ENCODE measurements at places on chromosomes 4 and X.

DNA sequence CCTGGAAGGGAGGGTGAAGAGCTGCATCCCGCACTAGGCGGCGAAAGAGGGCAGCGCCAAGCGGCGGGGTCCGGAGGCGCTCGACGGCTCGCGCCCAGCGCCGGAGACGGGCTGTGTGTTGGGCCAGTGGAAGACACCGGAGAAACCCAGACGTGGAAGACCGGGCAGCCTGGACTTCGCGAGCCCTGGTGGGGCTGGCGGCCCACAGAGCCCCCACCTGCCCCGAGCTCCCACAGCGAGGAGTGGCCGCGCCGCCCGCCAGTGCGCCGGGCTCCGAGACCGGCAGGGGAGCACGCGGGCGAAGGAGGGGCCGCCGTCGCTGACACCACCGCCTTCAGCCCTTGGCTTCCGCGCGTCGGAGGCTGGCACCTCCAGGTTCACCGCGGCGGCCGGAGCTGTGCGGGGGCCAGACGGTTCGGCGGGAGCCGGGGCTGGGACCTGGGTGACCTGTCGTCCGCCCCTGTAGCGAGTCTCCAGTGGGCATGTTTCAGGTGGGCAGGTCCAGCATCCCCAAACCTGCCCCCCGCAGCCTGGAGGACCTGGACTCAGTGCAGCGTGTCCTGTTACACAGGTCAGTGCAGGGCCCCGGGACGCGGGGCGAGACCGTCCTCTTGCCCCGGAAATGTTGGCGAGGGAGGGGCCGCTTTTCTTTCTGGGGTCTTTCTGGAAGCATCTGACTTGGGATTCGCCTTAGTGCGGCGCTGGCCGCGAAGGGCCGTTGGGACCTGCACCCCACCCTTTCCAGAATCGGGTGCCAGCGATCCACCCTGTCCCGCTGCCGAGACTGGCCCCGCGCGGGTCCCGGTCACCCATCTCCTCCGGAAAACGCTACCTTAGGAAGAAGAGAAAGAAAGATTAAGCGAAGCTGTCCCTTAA is 9.6 kb upstream of the INTU start:
- DNase-seq, result peak; percentile 58

GRCh38 chr4:48746608-48747362 is 33.3 kb downstream of the FRYL start:
- DNase-seq, result no peak

- peak; percentile 71 for DNase-seq
Observed at GRCh38 chr4:143406523-143406922, 69.8 kb downstream of the GAB1 start.

DNA sequence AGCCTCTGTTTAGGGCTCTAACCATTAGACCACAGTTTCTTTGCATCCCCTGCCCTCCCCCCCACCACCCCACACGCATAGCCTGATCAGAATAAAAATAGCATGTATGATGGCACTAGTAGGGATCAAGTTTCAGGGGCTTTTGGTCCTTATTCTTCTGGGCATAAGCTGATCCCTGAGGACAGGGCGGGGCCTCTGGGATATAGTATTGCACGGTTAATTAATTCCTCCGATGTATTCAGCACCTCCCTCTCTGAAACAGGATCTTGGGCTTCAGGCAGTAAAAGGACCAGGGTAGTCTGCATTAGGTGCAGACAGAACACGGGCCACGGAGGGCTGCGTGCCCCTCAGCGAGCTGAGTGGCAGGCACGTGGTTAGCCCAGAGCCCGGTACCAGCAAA is 57.1 kb downstream of the ELF4 start:
- no peak for DNase-seq

GRCh38 chr4:149306537-149306936 is 509.1 kb downstream of the IQCM start:
- DNase-seq, result no peak

GRCh38 chr4:37430718-37431416 is 186.3 kb downstream of the NWD2 start:
- DNase-seq, result no peak
